Placental epithelial cell (primary cell): ENCODE measurements at places on chromosomes 1 and 21. TPM values are rescaled to one million over a fixed set of nuclear protein-coding genes. Genes with fewer than 3 reads are reported as not detected.

Gene HPCA
- total RNA-seq = under 0.01 TPM in 1 of 2 replicates, not detected in the other

Gene ANXA9
- 0.39 and 2.0 TPM in 2 replicates for total RNA-seq

Gene MORC3
- 22.1 and 37.3 TPM in 2 replicates for total RNA-seq

Gene SNX7
- total RNA-seq = 44.8 and 45.0 TPM in 2 replicates

Gene KIF2C
- total RNA-seq = 4.3 and 11.2 TPM in 2 replicates

Gene GLIS1
- 0.11 TPM in 1 of 2 replicates, not detected in the other for total RNA-seq

Gene NEXN
- total RNA-seq = 0.39 and 0.65 TPM in 2 replicates

Gene RAB25
- total RNA-seq = 62.4 and 69.0 TPM in 2 replicates

Gene FAM151A
- total RNA-seq = not detected in 2 replicates

Gene CFAP107
- total RNA-seq = not detected in 2 replicates

Gene WDR64
- 1.2 and 1.3 TPM in 2 replicates for total RNA-seq

Gene QSOX1
- total RNA-seq = 148 and 271 TPM in 2 replicates

Gene SPATA46
- not detected in 2 replicates for total RNA-seq

Gene KRTAP19-3
- total RNA-seq = not detected in 2 replicates

Gene CNTN2
- under 0.01 TPM in 1 of 2 replicates, not detected in the other for total RNA-seq
